ENCODE measurements at places on chromosomes 7 and 10.

- DNase-seq: no peak
Measured at GRCh38 chr10:78582540-78582939, 486.2 kb upstream of the ZMIZ1 start.

DNA sequence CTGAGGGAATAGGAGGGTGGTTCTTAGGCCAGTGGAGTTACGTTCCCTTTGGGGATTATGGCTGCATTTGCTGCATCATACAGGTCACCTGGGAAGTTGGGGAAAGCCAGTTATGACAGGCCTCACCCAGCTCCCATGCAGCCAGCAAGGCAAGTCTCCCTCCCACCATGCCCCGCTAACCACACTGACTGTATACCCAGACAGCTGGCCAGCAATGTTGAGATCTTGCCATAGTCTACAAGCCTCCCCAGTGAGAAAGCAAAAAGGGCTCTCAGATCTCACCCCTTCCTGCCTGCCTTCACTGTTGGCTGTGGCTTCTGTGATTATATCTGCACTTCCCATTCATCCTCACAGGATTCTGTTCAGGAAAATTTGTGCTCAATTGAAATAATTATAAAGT lies 133.3 kb upstream of the HGF start:
- no peak for DNase-seq

- no peak for DNase-seq
Measured at GRCh38 chr10:56871160-56871668, 510.2 kb upstream of the ZWINT start.

GRCh38 chr7:47725031-47725780 lies 143.3 kb upstream of the TNS3 start:
- no peak for DNase-seq

DNA sequence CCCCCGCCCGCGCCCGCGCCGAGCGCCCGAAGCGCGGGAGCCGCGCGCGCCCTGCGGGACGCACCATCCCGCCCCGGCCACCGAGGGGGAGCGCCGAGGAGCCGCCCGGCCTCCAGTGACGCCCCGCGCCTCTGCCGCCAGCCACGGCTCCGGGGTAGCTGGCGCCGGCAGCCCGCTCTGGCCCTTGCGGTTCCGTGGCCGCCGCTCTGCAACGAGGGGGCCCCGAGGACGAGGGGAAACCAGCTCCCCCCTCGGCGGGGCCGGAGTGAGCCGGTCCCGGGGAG lies at the start of gene PAXIP1:
PAXIP1 (minus strand) TSS at position 33 of the 284 bp plus-strand sequence. CDS start 195 bp downstream, outside the sequence.
- DNase-seq: peak; percentile 70

GRCh38 chr10:3413937-3414666 lies 241.5 kb upstream of the PITRM1 start:
- DNase-seq: no peak

DNA sequence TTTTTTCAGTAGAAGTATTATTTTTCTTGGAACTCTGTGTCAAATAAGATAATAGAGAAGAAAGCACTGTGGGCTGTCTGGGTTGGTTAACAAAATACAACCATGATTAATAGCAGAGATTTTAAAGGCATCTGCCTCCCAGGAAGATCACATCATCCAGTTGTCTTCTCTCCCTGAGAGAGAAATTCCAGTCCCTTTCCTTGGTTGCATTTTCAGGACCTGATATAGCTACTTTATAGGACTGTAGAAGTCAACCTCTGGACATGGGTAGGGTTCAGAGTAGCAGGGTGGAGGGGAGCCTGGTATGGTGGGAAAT lies 309.9 kb upstream of the IGFBP3 start:
- no peak for DNase-seq

- peak; percentile 81 for DNase-seq
Measured at GRCh38 chr10:88270871-88271713, 312.0 kb downstream of the RNLS start.

DNA sequence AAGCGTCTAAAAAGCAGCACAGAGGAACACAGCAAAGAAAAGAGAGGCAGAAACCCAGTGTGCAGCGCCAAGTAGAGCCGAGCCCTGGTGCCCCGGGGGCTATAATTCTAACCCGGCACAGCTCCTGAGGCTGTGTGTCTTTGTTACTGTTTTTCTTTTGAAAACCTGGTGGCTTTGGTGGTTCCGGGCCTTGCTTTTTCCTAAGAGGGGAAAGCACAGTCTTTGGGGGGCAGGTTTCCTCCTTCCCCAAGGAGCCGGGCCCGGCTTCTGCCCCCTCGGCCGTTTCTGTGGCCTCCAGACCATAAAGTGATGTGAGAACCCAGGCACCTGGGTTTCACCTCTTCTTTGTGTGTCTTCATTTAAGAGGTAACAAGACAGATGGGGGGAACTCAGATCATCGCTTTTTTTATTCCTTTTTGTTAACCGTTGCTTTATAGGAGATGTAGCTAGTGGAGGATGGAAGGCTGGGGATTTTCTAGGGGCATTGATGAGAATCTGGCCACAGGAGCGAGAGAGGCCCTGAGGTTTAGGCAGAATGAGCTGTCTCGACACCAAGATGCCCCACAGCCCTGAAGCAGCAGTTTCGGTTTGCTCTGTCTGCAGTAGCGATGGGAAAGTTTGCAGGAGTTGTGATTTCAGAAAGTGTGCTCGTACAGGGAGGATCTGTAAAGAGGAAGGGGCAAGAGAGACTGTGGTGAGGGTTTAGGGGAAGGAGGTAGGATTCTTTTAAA lies 367.8 kb upstream of the GALNT17 start:
- no peak for DNase-seq

DNA sequence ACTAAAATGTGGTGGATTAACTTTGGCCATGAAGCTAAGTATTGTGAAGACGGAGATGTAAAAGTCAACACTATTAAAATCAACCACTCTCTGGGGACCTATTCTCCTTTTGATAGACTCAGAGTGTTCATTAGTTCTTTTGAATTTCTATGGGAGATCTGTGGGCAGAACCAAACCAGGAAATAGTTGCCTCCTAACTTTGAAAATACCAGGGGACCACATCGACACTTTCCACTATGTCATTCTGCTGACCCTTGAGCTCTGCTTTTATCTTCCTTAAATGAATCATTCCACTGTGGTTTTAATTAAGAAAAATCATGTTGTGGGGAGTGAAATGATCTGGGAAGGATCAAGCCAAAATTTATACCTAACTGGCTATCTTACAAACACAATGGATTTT lies 960.5 kb downstream of the GATA3 start:
- DNase-seq: no peak

- no peak for DNase-seq
Measured at GRCh38 chr7:28830846-28831245, 127.3 kb downstream of the TRIL start.

DNA sequence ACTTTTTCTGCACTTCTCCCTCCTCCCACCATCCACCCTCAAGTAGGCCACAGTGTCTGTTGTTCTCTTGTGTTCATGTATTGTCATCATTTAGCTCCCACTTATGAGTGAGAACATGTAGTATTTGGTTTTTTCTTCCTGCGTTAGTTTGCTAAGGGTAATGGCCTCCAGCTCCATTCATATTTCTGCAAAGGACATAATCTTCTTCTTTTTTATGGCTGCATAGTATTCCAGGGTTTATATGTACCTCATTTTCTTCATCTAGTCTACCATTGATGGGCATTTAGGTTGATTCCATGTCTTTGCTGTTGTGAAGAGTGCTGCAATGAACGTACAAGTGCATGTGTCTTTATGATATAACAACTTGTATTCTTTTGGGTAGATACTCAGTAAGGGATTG lies 230.4 kb downstream of the ARL4A start:
- no peak for DNase-seq

GRCh38 chr10:77334501-77334900 lies 303.1 kb downstream of the KCNMA1 start:
- no peak for DNase-seq

DNA sequence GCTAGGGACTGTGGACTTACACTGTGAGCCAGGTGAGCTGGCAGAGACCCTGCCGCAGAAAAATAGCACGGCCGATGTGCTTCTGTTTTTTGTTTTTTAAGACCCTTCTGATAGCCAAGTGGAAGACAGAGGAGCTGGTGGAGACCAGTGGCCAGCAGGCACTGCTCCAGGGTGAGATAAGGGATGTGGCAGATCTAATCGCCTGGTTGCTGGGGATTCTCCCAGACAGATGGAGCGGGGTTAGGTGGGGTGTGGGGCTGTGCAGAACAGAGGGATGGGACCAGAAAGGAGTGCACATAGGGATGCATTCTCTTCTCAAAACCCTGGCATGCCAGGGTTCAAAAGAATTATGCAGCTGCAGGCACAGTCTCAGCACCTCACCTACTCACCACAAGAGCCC lies 82.2 kb downstream of the VOPP1 start:
- no peak for DNase-seq
